ENCODE measurements at places on chromosomes 3 and 15. TPM values are rescaled to one million over a fixed set of nuclear protein-coding genes. Genes with fewer than 3 reads are reported as not detected.
A peak's percentile ranks its signal among the peaks of the same experiment; 100 is the strongest.

CPLX3 gene
- not detected for total RNA-seq

IQCF5 gene
- not detected for total RNA-seq

ZNF860 gene
- total RNA-seq = 0.62 TPM

TM6SF1 gene
- total RNA-seq = 33.9 TPM

CHDH gene
- 1.2 TPM for total RNA-seq

CLDND1 gene
- total RNA-seq = 61.3 TPM

MUSTN1 gene
- 165 TPM for total RNA-seq

DNA sequence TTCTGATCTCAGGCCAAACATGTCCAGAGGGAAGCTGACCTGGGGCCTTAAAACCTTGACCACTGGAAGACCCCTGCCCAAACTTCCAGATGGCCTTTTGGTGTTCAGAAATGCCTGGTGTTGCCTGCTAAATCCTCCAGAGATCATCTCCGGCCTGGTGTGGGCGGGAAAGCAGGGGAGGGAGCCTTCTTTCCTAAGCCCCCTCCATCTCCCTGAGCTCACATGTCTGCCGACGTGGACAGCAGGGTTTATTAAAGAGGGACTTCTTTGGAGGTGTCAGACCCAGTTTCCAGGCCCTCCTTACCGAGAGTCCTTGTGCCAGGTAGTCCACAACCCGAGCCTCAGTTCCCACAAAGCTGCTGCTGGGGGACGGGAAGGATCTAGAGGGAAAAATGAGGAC lies 55.9 kb upstream of the SLC6A1 start:
- no peak for DNase-seq
- peaks cover under 1% of the 10 kb centered on the region for H3K4me1 ChIP-seq
- H3K27ac ChIP-seq = no peak overlapping the region
- peaks cover 16% of the 10 kb centered on the region for H3K27me3 ChIP-seq
- H3K36me3 ChIP-seq = no peaks in the 10 kb centered on the region
- H3K4me3 ChIP-seq = no peak overlapping the region

- H3K27ac ChIP-seq = no peak overlapping the region
- no peak overlapping the region for H3K4me3 ChIP-seq
- peaks cover 16% of the 10 kb centered on the region for H3K36me3 ChIP-seq
- DNase-seq = no peak
Observed at GRCh38 chr3:169790687-169791429, 17.7 kb downstream of the MYNN start.

DNA sequence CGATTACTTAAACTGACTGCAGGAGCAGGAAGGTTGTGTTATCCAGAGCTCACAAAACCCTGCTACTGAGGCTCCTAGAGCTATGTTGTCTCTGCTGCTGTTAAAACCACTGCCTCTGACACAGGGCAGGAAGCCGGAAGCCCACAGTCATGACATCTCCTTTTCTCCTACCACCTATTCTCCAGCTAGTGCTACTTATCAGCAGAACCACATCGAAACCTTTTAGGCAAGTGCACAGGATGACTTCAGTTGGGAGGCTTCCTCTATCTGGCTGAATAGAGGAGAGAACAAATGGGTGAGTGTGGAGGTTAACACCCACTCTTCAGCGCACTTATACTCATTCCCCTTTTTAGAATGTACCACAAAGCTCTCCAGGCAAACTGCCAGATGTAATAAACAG lies 638.0 kb downstream of the OTOL1 start:
- H3K4me1 ChIP-seq = no peaks in the 10 kb centered on the region
- no peak overlapping the region for H3K27ac ChIP-seq
- no peak overlapping the region for H3K4me3 ChIP-seq
- H3K27me3 ChIP-seq = no peaks in the 10 kb centered on the region
- H3K36me3 ChIP-seq = no peaks in the 10 kb centered on the region

GRCh38 chr15:72358650-72359171 lies 17.1 kb downstream of the HEXA start:
- no peaks in the 10 kb centered on the region for H3K4me1 ChIP-seq
- H3K36me3 ChIP-seq = peaks cover 30% of the 10 kb centered on the region
- H3K4me3 ChIP-seq = no peak overlapping the region
- no peaks in the 10 kb centered on the region for H3K27me3 ChIP-seq

- H3K27ac ChIP-seq = no peak overlapping the region
- no peaks in the 10 kb centered on the region for H3K36me3 ChIP-seq
- no peaks in the 10 kb centered on the region for H3K4me1 ChIP-seq
- no peak for DNase-seq
Observed at GRCh38 chr3:108271626-108272025, 24.7 kb upstream of the HHLA2 start.

- no peaks in the 10 kb centered on the region for H3K4me1 ChIP-seq
- DNase-seq = no peak
- H3K27me3 ChIP-seq = peaks cover 4% of the 10 kb centered on the region
- no peak overlapping the region for H3K4me3 ChIP-seq
Observed at GRCh38 chr3:123997543-123997942, 5.6 kb upstream of the ROPN1 start.

DNA sequence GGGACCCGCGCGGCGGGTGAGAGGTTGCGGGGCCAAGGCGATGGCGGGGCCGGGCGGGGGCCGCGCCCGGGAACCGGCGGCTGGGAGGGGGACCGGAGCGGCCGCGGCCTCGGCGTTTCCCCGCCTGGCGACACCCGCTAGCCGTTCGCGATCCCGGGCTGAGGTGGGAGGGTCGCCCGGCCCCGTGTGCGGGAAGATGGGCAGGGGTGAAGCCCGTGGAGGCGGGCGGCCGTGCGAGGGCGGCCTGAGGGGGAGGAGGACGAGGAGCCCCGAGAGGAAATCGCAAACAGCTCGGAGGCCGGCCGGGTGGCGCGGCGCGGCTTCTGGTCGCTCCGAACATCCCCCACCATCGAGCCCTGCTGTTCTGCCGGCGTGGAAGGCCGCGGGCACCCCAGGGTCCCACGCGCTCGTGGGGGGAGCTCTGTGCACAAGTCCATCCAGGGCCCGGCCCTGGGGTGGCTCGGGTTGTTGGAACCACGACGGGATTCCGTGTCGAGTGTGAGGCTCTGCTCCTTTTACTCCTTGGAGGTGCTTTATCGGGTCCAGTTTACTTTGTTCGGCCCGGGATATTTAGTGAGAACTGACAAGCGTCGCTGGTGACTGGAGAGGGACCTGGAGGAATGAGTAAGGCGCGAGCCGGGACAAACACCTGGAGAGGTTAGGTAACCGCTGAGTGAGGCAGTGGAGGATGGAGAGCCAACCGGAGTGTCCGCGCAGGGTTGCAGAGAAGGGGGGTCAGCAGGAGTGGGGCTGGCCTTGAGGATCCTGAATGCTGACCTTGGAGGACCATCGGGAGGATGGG lies 728 bp downstream of the CRTC3 start:
- peak overlapping the region; percentile 84 for H3K27ac ChIP-seq
- H3K27me3 ChIP-seq = no peaks in the 10 kb centered on the region
- H3K4me3 ChIP-seq = peak overlapping the region; percentile 84

DNA sequence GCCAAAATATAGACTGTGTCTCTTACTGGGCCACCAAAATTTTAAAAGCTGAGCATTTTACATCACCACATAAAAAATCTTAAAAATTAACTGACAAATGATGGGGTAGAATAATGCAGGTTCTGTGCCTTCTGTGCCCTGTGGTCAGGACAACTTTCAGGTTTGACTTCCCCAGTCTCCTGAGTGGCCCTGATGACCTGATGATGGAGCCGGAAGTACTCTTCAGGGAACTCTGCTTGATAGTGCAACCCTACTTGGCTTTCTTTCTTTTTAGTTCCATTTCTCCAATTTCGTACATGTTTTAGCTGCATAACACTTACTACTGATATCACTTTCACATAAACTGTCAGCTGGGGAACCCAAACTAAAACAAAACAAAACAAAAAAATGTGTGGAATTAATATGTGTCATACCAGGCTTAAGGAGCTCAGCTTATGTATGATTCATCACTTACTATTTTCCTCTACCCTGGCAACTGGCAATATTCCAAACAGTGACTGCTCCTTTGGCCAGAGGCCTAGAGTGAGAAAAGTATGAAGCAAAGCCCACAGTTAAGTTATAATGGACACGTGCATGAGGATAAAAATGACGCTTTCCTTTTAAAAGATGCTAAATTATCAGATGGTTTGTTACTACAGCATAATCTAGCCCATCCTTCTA lies 194.3 kb downstream of the BCHE start:
- no peaks in the 10 kb centered on the region for H3K27me3 ChIP-seq
- H3K36me3 ChIP-seq = no peaks in the 10 kb centered on the region

DNA sequence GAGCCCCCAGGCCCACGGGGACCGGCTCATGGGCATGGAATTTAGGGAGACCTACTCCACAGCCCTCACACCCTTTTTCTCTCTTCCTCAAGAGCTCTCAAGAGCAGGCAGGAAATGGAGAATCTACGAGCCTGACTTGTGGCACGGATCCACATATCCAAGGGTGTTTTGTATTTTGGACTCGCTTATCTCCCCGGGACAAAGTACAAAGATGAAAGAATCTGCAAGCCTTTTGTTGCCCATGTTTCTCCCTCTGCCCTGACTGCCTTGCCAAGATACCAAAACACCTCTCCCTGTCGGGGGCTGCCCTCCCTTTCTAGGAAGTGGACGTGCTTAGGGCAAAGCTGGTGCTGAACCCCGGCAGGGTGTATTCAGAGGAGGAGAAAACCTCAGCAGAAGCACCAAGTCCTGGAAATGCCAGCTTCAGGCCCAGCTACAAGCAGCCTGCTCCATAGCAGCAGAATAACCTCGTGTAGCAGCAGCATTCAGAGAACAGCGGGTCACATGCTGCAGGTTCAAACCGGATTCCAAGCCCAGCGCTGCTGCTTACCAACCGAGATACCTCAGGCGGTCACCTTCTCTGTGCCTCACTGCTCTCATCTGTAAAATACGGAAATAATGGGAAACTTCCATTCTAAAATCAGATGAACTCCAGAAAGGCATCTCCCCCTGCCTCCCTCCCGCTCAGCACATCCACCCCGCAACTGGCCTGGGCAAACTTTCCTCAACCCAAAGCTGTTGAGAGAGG lies 35.2 kb downstream of the DNASE1L3 start:
- peaks cover 3% of the 10 kb centered on the region for H3K27me3 ChIP-seq
- DNase-seq = no peak
- peaks cover 17% of the 10 kb centered on the region for H3K4me1 ChIP-seq
- H3K36me3 ChIP-seq = peaks cover 7% of the 10 kb centered on the region

GRCh38 chr3:177385831-177386301 lies 188.6 kb upstream of the TBL1XR1 start:
- DNase-seq = no peak
- H3K4me3 ChIP-seq = no peak overlapping the region
- no peaks in the 10 kb centered on the region for H3K36me3 ChIP-seq
- H3K4me1 ChIP-seq = no peaks in the 10 kb centered on the region

- no peak for DNase-seq
- peaks cover 19% of the 10 kb centered on the region for H3K4me1 ChIP-seq
- H3K4me3 ChIP-seq = no peak overlapping the region
- no peak overlapping the region for H3K27ac ChIP-seq
Observed at GRCh38 chr3:128605091-128606046, 45.2 kb downstream of the RPN1 start.

GRCh38 chr3:169623971-169624370 lies 39.5 kb downstream of the MECOM start:
- H3K36me3 ChIP-seq = no peaks in the 10 kb centered on the region
- no peak overlapping the region for H3K27ac ChIP-seq
- H3K4me3 ChIP-seq = no peak overlapping the region
- no peak for DNase-seq

DNA sequence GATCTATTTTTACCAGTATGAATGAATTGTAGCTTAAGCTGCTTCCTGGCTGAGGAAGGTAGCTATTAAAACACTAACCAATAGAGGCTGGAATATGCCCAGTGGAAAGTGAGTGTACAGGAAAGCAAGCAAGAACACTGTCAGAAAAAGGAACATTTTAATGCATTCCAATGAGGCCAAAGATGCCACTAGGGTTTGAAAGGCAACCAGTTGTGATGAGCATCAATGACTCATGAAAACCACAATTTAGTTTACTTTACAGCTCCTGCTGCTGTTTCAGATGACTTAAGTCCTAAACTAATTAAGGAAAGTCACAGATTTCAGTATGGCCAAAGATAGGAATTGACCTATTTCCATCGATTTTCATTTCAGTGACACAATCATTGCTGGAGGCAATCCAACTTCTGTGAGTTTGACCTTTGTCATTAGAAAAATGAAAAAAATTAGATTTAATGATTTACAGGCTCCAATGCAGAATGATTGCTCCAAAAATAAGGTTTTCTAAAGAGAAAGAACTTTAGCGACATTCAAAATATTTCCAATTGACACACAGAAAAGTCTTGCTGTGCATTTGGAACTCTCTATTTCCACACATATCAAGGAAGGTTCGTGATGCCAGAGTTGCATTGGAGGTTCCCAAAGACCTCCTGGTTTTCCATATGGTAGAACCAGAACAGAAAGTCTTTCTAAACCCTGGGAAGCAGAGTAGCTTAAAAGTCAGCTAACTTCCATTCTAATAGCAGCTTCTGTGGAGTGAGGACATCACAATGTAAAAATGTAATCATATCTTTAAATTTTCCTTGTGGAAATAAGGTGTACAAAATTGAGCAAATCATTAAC lies 103.0 kb downstream of the SUCNR1 start:
- H3K27me3 ChIP-seq = no peaks in the 10 kb centered on the region
- H3K4me1 ChIP-seq = no peaks in the 10 kb centered on the region
- no peak overlapping the region for H3K4me3 ChIP-seq
- peak; percentile 67 for DNase-seq
- H3K36me3 ChIP-seq = no peaks in the 10 kb centered on the region
- no peak overlapping the region for H3K27ac ChIP-seq

DNA sequence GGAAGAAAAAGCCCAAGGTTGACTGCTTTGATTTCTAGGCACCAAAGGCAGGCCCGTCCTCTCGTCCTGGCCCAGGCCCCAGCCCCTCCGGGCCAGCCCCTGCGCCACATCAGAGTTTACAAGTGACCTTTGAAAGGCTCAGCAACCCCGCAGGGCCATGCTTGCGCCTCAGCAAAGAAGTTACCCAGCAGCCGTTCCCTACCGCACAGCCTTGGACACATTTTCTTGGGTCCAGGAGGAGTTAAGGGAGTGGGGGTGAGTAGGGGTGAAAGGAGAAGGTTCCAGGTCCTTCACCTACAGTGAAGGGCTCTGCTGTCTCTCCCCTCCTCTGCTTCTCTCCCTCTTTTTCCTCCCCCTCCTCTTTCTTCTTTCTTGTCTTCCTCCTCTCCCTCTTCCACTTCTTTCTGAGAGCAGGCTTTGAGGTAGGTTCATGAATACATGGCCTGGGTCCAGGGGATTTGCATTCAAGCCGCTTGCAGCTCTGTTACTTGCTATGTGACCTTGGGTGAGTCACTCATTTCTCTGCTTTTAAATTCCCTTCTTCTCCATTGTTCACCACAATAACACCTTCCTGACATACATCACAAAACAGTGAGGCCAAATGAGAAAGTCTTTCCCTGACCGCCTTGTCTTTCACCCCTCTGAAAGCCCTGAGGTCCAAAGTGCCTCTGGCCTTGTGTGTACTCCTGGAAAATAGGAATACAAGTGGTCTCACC lies 223.3 kb upstream of the TPRG1 start:
- no peaks in the 10 kb centered on the region for H3K36me3 ChIP-seq
- H3K4me1 ChIP-seq = peaks cover 41% of the 10 kb centered on the region
- peak overlapping the region; percentile 24 for H3K4me3 ChIP-seq
- DNase-seq = peak; percentile 79
- H3K27ac ChIP-seq = peak overlapping the region; percentile 96
- peaks cover 6% of the 10 kb centered on the region for H3K27me3 ChIP-seq

- H3K27ac ChIP-seq = no peak overlapping the region
- H3K4me1 ChIP-seq = no peaks in the 10 kb centered on the region
- H3K4me3 ChIP-seq = no peak overlapping the region
- peak; percentile 23 for DNase-seq
- H3K36me3 ChIP-seq = no peaks in the 10 kb centered on the region
Observed at GRCh38 chr3:193347521-193348501, 30.7 kb downstream of the ATP13A5 start.
